Activated CD8-positive, alpha-beta memory T cell treated with anti-CD3 and anti-CD28 coated beads for 48 hours (primary cell): ENCODE measurements at places on chromosomes 4 and X.

DNA sequence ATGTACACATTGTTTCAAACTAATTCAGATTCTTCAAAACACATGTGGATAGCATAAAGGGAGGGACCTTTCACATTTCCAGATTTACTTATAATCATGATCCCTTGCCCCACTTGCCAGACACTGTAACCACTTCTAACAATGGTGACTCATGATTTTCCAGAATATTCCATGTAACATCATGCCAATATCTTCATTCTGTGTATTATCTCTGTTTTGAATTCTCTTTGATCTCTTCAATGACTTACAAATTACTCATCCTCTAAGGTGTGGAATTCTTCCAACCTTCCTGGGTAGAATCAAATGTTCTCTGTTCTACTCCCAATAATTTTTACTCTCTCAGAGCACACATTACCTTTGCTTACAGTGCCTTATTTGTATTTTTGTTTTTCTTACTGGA, 517.1 kb downstream of the PCDH7 start:
- DNase-seq = no peak

- no peak for DNase-seq
Observed at GRCh38 chr4:156294577-156294976, 340.9 kb upstream of the CTSO start.

DNA sequence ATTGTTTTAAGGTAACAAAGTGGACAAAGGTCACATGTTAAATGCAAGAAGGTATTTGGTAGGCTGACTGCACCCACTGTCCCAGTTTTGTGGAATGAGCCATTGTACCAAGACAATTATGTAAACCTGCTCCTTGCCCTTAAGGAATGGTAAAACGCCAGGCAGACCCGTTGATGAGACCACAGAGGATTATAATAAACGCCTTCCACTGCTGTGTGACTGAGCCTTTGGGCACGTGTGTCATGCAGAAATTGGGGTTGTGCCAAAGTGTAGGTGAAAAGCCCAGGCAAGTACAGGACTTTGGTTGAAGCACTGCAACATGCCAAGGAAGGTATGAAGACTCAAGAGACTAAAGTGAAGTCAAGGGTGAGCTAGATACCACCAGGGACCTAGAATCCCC, 59.7 kb downstream of the LRRC66 start:
- no peak for DNase-seq

GRCh38 chr4:111230265-111230664, 607.4 kb upstream of the PITX2 start:
- no peak for DNase-seq

- DNase-seq = no peak
Observed at GRCh38 chr4:176123710-176124407, 58.2 kb downstream of the WDR17 start.

DNA sequence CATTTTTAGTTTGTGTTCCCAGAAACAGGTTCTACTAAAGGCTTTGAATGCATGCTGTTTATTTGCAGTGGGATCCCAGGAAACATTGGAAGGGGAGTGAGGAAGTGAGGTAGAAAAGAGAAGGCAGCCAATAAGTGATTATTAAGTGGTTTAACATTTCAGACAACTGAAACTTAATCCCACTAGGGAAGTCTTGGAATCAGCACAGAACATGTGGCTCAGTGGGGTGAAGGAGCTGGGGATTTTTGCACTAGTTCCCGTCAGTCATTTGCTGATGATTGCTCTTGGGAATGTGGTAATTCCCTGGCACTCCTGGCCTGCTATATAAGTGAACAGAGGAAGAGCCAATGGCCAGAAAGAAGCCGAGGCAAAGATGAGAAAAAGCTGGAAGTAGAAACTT, 1053.0 kb upstream of the IGFBP7 start:
- no peak for DNase-seq

DNA sequence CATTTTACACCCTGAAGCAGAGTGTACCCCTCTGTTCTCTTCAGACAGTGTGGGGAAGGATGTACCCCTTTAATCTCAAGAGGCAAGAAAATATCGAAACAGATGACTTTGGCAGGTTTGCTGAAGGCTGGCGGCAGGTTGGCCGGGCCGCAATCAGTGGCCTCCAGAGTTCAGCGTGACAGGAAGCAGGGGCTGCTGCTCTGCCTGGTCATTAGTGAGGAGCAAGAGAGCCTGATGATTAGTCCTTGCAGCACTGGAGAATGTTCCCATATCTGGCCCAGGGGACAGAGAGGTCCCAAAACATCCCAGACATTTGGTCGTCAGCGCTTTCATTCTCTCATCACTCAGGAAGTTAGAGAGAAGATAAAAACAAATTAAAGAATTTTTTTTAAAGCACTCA, 352.8 kb downstream of the SPRY1 start:
- no peak for DNase-seq

- DNase-seq = no peak
Observed at GRCh38 chr4:1177274-1178141, 5.1 kb upstream of the SPON2 start.

GRCh38 chrX:154040307-154040756, 20.6 kb upstream of the IRAK1 start:
- no peak for DNase-seq

- DNase-seq = no peak
Observed at GRCh38 chr4:183321516-183321915, 710 bp downstream of the CLDN24 start.

- no peak for DNase-seq
Observed at GRCh38 chrX:8346060-8346459, 118.6 kb upstream of the VCX3B start.

GRCh38 chr4:138158746-138159297, 83.3 kb downstream of the SLC7A11 start:
- DNase-seq = no peak

- DNase-seq = no peak
Observed at GRCh38 chr4:120064887-120065286, 1.8 kb downstream of the MAD2L1 start.

GRCh38 chrX:133923113-133923512, 62.3 kb downstream of the GPC3 start:
- DNase-seq = no peak

DNA sequence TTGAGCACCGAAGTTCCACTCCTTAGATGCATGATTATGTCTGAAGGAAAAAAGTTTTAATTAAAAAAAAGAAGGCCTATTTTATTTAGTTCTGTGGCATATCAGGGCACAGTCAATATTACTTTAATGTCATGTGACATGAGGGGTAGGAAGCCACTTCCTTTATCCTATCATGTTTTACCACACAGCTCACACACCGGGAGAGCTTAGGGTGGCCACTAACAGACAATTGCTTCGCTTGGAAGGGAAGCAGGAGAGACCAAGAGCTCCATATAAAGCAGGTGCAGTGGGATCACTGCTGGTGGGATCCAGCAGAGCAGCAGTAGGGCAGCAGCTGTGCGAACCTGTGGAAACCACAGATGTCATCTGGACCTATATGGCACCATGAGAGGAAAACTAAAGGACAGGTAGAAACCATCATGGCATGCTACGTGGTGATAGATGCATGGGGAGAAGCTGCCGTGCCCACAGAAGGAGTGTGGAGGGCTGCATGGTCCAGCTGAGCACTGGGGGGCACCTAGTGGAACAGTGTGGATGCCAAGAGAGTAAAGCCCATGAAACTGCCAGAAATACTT, 52.0 kb downstream of the DTHD1 start:
- no peak for DNase-seq

DNA sequence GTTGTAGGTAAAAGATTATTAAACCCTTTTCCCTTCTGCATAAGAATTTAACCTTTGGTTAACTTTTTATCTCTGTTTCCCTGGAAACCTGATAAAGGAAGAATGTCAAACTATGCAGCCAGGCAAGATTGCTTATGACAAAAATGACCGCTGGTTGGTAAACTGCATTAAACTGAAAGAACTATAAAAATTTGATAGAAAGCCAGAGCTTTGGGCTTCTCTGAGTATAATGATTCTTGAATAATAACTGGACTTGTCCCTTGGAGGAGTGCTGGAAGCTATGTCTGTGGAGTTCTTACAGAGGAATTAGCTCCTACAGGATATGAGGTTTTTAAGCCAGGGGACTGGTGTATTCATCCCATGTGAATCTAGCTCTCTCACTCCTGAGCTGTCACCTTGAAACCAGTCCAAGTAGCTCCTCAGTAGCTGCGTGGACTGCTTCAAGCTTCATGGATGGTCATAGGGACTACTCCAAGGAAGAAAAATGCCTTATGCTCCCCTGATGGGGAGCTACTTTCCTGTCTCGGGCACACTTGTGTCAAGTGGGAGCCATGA, 52.0 kb downstream of the RASL11B start:
- DNase-seq = no peak

GRCh38 chrX:153739754-153740486, 15.3 kb downstream of the ABCD1 start:
- no peak for DNase-seq

GRCh38 chr4:147981305-147981704, 249.4 kb downstream of the ARHGAP10 start:
- DNase-seq = no peak

- no peak for DNase-seq
Observed at GRCh38 chrX:24983931-24984330, 31.8 kb downstream of the ARX start.

- no peak for DNase-seq
Observed at GRCh38 chrX:108088511-108088910, 2.8 kb downstream of the PSMD10 start.

GRCh38 chrX:55624403-55624802, 1.2 kb downstream of the FOXR2 start:
- DNase-seq = no peak

DNA sequence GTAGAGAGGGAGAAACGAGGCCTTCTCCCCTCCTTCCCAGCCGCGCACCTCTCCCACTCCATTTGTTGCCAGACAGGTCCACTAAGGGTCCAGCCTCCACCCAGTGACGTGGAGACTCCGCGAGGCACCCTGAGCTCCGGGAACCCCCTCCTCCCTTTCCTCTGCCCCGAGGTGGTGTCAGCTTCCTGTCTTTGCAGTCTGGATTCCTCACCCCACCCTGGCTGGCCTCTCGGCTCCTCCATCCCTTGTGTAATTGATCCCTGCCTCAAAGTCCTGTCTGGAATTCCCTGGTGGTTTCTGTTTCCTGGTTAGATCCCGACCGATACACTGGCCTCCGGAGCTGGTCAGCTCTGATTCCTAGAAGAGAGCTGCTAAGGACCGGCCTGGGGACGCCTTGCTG, 105.9 kb upstream of the SCOC start:
- DNase-seq = no peak

DNA sequence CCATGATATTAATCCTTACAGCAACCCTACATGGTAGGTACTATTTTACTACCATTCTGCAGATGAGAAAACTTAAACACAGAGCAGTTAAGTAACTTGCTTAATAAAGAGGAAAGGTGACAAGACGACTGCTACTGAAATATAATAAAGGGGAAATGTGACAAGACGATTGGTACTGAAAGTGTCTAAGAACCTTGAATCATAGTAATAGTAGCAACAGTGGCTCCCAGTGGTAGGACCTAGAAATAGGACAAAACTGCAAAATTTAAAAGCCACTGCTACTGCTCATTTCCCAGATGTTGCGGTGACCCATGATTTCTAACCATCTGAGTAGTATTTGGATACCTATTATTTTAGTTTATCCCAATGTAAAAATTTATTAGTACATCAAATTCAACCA, 89.5 kb downstream of the TASL start:
- no peak for DNase-seq

DNA sequence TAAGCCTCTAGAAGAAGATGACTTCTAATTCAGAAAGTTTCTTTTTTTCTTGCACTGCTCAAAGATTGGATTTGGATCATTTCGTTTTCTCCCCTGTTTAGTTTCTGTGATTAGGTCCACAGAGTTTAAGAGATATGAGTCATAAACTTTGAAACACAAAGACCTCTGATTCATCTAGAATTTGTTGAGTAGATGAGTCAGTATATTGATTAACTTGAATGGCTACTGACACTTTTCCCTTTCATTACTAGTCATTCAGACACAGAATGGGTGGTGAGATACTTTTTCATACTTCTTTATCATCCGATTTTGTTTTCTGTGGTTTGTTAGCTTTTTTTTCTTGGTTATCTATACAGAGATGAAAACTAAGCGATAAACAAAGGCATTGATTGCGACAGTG, 34.1 kb upstream of the AFF2 start:
- DNase-seq = no peak

- DNase-seq = no peak
Observed at GRCh38 chrX:40571600-40571999, 9.2 kb upstream of the ATP6AP2 start.

DNA sequence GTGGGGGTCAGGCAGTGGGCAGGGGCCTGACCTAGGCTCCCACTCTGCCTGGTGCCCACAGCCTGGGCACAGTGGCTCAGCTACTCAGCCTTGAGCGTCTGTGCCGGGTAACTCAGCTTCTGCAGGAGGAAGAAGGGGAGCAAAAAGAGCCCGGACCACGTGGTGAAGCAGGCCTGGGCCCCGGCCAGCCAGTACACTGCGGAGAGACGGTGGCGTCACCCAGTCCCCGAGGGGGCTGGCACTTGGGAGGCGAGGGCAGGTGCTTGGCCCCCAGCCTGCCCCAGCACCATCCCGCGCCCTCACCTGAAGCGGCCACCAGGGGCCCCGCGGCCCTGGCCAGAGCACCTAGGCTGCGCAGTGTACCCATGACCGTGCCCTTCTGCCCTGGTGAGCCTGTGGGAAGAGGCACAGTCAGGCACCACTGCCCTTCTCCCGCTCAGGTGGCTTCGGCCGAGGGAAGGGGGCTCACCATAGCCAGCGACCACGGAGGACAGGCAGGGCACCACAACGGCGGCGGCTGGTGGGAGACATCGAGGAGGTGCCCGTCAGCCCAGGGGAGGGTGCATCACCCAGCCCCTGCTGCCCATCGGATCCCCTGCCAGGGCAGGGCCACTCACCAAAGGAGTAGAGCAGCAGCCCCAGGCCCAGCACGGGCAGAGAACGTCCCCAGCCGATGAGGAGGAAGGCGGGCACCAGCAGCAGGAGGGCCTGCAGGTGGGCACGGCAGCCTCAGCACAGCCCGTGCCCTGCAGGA, 32.3 kb downstream of the NOP14 start:
- no peak for DNase-seq

- DNase-seq = no peak
Observed at GRCh38 chr4:76283900-76284299, 22.6 kb upstream of the STBD1 start.

GRCh38 chr4:26094911-26095310, 180.9 kb downstream of the SMIM20 start:
- no peak for DNase-seq

GRCh38 chrX:154046940-154047610, 27.4 kb upstream of the IRAK1 start:
- DNase-seq = no peak

GRCh38 chr4:177116161-177116560, 193.5 kb upstream of the NEIL3 start:
- no peak for DNase-seq

- no peak for DNase-seq
Observed at GRCh38 chrX:43656005-43656494, at the start of gene MAOA. TSS of gene MAOA (plus strand) at chrX:43656299. CDS start at chrX:43656342, 43 bp downstream.

GRCh38 chrX:136823175-136823574, 42.4 kb upstream of the ARHGEF6 start:
- DNase-seq = no peak

- no peak for DNase-seq
Observed at GRCh38 chr4:174394915-174395314, 111.2 kb downstream of the CEP44 start.
